ENCODE measurements at places on chromosomes 6 and 20.

DNA sequence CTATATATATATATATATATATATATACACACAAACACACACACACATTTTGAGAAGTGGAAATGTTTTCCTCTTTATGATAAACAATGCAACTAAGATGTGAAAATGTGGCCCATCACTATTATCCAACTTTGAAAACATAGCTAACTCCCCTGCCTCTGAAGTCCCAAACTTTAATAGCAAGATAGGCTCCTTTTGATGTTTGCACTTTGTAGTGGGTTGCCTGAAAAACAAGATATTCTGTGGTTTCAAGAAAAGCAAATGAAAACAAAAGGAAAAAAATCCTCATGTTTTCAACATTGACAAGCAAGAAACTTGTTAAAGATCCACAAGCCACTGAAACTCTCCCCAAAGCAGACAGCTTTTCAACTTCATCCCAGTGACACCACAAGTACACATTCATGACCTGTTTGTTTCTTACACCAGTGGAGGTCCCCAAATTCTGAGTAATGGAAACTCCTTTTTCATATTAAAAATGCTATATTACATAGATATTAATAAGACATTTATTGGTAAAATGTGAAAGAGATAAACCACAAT lies 90.0 kb downstream of the IPCEF1 start:
- DNase-seq = no peak

DNA sequence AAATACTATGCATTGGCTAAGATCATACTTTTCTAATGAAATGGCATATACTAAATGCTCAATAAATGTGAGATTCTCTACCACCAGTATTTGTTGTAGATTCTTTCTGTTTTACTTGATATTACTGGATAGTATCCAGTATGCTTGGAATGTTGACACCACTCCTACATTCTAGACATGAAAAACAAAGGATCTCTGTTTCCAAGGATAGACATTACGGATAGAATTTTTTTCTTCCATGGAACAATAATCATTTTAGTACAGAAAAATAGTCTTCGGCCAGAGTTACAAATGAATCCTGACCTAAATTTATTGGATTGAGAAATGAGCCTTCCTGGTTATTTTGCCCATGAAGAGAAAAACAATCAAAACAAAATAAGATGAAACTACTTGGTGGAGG lies 258.2 kb upstream of the NT5E start:
- no peak for DNase-seq

- no peak for DNase-seq
Measured at GRCh38 chr6:89840538-89840937, 10.9 kb downstream of the CASP8AP2 start.

DNA sequence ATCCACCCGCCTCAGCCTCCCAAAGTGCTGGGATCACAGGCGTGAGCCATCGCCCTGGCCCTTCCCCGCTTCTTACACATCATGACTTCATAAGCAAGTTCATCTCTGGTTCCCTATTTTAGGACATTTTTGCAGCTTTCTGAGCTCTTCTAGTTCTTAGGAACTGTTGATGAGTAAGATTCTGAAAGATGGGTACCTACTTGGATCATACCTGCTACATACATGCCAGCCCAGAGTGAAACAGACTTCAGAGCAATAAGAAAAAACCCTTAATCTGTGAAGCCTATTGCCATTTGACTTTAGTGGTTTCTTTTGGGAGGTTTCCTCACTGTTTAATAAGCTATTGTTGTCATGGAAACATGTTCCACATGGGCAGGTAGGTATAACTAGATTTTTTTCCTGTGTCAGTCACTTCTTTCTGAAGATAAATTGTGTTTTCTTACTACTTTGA lies 27.9 kb upstream of the TMEM217 start:
- DNase-seq = no peak

DNA sequence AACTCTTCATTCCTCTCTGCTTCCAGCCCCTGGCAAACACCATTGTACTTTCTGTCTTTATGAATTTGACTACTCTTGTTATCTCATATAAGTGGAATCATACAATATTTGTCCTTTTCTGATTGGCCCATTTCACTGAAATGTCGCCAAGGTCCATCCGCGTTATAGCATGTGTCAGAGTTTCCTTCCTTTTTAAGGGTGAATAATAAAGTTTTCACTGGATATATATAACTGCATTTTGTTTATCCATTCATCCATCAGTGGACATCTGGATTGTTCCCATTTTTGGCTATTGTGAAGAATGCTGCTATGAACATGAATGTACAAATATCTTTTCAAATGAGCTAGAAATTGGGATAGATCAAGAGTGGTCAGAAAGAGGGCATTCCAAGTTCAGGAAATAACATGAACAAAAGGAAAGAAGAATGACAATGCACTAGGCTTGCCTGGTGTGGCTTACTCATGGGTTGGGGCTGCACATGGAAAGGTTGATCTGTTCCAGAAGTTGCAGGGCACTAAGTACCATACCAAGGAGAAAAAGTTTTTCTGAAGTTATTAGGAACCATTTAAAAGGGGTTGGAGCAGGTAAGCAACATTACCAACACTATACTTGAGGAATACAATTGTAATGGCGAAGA lies 10.0 kb upstream of the L3MBTL3 start:
- DNase-seq = no peak

GRCh38 chr6:30327232-30327746 lies 562 bp downstream of the TRIM39 start:
- DNase-seq = no peak

DNA sequence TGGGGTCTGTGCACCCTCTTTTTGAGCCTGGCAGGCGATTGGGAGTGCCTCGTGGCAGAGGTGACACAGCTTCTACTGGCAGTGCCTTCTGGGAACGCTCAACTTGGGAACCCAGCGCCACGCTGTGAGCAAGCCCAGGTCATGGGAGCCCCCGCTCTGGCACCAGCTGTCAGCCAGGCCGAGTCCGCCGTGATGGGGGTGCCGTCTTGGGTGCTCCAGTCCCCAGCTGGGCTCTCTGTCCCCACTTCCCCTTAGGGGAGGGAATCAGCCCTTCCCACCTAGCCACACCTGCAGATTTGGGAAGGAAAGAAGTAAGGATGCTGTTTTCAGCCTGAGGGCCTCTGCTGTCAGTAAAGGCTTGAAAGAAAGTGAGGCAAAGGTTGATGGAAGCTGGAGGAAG lies 31.0 kb upstream of the NTSR1 start:
- no peak for DNase-seq

- DNase-seq = no peak
Measured at GRCh38 chr6:8743170-8743745, 307.9 kb upstream of the SLC35B3 start.

- no peak for DNase-seq
Measured at GRCh38 chr6:77666846-77667245, 14.0 kb downstream of the MEI4 start.

- no peak for DNase-seq
Measured at GRCh38 chr6:162971356-162971755, 243.6 kb downstream of the PACRG start.

GRCh38 chr20:1906361-1907051 lies 11.3 kb downstream of the SIRPA start:
- DNase-seq = no peak

DNA sequence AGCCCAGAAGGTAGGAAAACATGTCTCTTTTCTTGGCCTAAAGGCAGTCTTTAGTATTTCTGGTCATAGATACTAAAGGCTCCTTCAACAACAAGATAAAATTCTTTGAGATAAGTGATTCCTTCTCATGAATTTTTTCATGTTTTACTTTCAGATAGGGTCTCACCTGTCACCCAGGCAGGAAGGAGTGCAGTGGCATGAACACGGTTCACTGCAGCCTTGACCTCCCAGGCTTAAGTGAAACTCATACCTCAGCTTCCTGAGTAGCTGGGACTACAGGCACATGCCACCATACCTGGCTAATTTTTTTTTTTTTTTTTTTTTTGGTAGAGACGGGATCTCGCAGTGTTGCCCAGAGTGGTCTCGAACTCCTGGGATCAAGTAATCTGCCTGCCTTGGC lies 9.1 kb downstream of the PNLDC1 start:
- no peak for DNase-seq

- no peak for DNase-seq
Measured at GRCh38 chr20:7935027-7935551, 5.2 kb downstream of the HAO1 start.

- no peak for DNase-seq
Measured at GRCh38 chr20:16745204-16745603, 3.0 kb upstream of the OTOR start.

DNA sequence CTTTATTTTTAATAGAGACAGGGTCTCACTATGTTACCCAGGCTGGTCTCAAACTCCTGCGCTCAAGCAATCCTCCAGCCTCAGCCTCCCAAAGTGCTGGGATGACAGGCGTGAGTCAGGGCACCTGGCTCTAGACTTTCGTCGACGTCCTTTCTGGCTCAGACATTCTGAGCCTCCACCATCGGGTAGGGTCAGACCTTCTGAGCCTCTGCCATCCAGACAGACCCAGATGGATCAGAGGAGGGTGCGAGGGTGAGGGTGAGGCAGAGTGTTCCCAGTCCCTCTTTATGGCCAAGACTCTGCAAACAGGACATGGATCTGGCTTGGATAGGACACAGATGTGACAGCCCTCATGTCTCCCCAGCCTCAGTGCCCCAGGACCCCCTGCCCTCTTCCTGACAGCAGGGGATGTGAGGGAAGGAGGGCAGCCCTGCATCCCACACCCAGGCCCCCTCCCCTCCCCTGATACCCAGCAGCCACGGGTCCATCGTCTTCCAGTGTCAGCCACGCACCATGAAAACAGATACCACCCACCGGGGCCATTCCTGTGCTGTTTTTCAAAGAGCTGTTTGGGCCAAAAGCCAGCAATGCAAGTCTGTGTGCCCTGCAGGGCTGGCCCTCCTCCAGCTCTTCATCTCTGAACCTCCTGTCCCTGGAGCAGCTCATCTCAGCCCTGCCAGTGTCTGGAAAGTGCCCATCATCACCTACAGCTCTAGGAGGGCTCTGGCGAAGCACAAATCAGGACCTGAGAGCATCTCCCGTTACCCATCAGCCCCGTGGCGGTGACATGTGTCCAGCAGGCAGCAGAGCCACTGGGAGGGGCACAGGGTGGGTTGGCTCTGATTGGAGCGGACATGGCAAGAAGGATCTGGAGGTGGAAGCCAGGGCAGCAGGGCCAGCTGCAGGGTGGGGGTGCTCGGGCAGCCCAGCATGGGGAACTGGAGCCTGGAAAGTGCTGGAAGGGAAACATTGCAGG lies 208.4 kb downstream of the PREX1 start:
- no peak for DNase-seq

DNA sequence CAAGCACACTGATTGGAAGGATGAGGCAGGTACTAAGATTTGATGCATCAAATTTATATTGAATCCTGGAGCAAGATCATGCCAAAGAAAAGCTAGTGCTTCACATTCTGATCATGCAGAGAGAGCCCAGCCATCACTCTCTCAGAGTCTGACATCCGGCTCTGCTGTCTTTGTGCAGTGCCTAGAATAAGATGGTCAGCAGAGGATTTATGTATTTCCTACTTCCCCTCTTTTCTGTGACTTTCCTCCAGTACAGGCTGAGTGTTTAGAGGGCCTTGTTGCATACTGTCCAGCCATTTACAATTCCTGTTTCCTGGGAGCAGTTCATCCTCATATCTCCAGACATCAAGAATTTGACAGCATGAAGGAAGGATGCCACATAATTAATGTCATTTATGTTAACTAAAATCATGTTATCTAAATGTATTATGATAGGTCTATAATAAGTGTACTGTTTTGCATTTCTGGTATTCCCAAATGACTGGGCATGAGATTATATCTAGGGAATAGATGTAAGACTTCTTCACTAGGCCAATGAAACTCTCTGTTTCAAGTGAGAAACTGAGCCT lies 167.6 kb downstream of the EPM2A start:
- DNase-seq = no peak

DNA sequence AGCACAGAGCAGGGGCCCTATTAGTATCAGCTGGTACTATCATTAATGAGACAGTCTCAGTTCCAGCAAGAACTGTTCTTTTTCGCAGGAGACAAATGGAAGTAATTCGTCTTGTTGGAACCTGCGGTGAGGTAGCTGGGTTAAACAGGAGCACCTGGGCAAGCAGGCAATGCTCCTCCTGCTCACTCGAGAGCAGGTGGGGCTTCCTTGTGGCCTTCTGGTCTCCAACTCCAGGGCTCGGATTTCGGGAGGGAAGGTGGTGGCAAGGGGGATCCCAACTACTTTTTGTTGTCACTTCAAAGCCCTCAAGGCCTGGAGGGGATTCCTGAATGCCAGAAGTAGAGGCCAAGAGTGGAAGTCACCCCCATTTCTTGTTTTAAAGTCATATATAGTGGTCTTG lies 1.3 kb upstream of the SPEF1 start:
- DNase-seq = no peak

DNA sequence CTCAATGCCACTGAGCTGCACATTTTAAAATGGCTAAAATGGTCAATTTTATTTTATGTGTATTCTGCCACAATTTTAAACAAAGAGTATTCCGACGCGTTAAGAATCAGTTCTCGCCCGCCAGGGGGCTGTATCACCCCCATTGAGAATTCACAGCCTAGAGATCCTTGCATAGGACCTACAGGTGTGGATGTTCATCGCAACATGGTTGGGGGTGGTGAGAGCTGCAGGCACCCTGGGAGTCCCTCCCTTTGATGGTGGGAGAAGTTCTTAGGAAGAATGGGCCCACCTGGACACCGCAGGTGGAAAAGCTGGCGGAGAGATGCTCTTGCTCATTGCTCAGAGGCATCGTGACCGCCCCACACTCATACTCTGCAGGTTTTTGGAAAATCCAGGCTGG lies 63.5 kb downstream of the SLC2A10 start:
- DNase-seq = no peak

DNA sequence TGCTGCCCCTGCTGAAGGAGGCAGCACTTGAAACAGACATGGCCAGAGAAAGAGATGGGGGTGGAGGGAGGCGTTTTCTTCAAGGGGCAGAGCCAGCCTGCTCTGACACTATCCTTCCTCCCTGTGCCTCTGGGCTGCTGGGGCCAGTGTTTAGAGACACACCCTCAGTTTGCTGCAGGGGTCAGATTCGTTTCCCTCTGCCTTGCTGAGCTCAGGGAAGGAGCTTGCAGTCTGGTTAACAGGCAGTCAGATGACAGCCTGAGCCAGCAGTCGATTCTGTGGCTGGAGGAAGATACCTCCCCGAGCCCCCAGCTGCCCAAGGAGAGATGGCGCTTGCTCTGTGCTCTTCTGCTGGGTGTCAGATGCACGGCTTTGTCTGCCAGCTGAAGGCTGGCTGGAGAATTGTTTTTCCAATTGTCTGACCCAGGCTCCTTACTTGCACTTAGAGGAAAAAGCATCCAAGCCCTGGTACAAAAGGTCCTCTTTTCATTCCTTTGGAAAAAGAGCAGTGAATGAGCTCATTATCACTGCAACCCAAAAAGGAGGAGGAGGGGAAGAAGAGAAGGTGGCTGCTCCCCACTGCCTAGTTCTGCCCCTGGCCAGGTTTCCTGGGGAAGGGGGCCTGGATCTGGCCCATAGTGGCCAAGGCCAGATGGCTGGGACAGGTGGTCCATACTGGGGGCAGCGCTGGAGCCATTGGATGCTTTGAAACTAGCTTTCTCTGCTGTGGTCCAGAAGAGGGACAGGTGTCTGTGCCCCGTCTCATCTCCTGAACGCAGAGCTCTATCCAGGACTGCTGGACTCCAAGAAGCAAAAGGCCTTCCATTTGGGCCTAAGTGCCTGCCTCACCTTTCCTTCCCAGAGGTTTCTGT lies 88.2 kb downstream of the TCP11 start:
- DNase-seq = no peak

Measured in activated naive CD4-positive, alpha-beta T cell treated with anti-CD3 and anti-CD28 coated beads, Interleukin-2, amount 50 U/mL, for 16 hours (primary cell).